ENCODE measurements at places on chromosomes 16 and 17.

DNA sequence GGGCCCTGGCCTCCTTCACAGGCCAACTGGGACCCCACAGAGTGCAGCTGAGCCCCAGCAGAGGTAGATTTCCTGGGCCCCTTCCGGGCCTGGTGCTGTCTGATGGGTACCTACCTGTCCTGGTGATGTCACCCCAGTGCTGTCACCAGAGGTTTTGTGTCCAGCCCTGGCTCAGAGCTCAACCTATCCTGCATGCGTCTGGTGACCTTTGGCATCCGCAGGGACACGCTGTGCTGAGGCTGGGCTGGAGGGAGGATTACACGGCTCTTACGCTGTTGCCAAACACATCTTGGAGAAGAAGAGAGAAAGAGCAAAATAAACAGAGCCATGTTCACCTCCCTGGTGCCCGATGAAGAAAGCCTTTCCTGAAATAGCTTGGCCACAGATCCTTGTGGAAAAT is 70.6 kb upstream of the MED9 start:
- no peak for DNase-seq

GRCh38 chr17:78515480-78515879 is 61.7 kb downstream of the DNAH17 start:
- DNase-seq, result no peak

DNA sequence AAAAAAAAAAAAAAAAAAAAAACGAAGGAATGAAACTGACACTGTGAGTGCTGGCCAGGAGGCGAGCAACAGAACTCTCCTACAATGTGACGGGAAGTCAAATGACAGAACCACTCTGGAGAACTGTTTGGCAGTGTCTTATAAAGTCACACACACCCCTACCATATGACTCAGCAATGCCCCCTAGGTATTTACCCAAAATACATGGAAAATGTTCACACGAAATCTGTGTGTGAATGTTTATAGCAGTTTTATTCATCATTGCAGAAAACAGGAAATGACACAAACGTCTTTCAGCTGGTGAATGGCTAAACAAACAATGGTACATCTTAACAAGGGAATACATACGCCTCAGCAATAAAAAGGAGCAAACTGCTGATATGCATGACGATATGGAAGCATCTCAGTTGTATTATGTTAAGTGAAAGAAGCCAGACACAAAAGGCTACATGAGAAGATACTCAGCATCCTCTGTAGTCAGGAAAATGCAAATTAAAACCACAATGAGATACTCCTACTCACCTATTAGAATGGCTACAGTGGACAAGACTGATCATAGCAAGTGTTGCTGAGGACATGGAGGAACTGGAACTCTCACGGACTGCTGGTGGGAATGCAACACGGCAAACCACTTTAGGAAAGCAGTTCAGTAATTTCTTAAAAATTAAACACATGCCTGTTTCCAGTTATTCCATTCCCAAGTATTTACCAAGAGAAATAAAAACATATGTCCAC is 74.7 kb downstream of the TBC1D16 start:
- no peak for DNase-seq

DNA sequence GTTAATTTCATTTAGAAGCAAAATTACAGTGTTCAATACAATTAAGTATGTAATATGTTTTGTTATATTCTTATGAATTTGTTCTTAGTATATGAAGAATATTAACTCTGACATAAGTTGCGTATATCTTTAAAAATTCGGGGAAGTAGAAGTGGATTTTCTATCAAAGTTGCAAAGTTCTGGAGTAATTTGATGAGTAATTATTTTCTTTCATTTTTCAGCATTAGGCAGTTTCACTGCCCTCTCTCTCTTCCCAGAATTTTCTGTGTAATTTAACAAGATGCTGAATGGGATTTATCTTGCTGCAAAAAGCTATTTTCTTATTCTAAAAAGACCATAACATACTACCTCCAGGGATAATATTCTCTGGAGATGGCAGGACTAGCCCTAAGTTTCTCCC is 8.9 kb upstream of the CCL18 start:
- DNase-seq, result no peak

DNA sequence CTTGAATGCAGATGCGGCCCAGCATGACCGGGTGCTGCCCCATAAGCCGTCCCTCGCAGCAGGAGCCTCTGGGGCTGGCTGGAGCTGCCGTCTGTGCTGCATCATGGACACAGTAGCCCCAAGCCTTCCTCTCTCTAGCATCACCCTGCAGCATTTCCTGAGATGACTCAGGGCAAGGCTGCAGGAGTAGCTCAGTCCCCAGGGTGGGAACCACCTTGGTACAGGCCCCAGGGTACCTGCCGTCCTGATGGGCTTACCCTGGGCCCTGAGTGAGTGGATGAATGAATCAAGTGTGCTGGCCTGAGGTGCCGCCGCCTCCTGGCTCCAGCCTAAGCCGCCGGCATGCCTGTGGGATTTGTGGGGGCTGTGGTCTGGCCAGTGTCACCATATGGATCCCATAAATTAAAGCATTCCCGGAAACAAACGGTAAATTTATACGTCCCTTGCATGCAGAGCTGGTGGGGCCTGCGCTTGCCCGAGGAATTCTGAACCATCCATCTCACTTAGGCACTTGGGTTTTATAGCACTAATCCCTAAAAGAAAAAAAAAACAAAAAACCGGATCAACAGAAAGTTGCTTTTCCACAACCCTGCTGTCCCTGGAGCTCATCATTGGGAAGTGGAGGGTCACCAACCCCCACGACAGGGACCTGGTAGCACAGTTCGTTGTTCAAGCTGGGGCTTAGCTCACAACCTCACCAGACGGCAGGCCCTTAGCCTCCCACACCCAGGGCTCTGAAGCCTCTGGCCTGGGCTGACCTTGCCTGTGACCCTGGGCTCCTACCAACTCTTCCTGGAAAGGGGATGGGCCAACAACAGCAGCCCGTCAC is 242.6 kb upstream of the CIBAR2 start:
- peak; percentile 26 for DNase-seq

DNA sequence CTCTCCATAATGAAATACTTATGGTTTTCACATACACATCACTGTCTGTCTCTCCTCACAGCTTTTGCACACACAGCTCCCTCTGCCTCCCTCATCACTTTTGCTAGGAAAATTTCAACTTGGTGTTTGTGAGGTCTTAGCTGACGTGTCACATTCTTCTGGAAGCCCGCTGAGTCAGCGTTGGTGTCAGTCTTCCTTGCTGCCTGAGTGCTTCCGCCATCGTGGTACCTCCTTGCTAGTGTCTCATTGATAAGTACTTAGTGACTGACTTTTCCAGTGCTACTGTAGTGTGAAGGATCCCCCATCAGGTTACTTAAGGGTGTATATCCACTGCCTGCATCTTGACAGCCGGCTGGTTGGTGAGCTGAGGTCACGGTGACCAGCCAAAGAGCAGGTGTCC is 33.5 kb downstream of the CA10 start:
- no peak for DNase-seq

DNA sequence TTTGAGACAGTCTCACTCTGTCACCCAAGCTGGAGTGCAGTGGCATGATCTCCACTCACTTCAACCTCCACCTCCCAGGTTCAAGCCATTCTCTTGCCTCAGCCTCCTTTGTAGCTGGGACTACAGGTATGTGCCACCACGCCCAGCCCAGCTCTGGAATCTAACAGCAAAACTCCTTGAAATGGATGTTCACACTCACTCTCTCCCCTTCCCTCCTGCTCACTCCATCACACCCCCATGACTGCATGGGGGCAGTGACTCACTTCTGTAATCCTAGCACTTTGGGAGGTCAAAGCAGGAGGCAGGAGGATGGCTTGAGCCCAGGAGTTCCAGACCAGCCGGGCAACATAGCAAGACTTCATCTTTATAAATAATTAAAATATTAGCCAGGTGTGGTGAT is 11.1 kb upstream of the TFAP4 start:
- DNase-seq, result no peak

GRCh38 chr17:65560628-65561451 is 608 bp downstream of the AXIN2 start:
- peak; percentile 97 for DNase-seq

GRCh38 chr16:72840631-72841381 is 207.1 kb downstream of the ZFHX3 start:
- no peak for DNase-seq

GRCh38 chr17:80664217-80664790 is 119.7 kb downstream of the RPTOR start:
- DNase-seq, result no peak

DNA sequence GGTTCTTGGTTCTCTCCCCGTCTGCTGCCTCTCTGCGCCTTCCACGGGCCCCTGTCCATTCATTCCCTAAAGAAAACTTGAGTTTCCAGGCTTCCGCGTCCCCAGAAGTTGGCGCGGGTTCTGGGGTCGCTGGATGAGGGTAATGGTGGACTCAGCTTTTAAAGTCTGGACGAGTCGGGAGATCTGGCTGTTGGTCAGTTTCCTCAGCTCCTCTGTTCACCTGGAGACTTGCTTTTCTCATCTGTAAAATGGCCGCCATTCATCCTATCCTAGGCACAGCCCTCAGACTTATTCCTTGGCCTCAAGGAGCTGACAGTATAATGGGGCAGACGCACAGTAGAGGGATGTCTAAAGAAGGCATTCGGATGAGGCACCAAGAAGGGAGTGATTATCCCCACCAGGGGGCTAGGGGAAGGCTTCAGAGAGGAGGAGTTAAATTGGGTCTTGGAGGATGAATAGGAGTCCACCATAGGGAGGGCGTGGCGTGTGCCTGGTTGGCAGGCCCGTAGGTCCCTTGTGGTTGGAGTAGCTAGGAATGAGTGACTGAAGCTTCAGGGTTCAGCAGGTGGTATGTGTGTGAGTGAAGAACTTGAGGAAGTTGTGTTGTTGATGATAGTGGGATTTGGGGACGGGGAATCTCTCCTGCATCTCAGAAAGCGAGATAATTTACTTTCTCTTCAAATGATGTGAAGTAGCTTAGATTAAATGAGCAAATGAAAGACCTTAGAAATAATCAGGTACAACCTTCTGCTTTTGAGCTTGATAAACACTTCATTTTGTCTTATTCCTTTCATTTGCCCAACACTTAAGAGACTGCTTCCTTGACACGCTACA is 652 bp downstream of the VPS35L start:
- peak; percentile 14 for DNase-seq

DNA sequence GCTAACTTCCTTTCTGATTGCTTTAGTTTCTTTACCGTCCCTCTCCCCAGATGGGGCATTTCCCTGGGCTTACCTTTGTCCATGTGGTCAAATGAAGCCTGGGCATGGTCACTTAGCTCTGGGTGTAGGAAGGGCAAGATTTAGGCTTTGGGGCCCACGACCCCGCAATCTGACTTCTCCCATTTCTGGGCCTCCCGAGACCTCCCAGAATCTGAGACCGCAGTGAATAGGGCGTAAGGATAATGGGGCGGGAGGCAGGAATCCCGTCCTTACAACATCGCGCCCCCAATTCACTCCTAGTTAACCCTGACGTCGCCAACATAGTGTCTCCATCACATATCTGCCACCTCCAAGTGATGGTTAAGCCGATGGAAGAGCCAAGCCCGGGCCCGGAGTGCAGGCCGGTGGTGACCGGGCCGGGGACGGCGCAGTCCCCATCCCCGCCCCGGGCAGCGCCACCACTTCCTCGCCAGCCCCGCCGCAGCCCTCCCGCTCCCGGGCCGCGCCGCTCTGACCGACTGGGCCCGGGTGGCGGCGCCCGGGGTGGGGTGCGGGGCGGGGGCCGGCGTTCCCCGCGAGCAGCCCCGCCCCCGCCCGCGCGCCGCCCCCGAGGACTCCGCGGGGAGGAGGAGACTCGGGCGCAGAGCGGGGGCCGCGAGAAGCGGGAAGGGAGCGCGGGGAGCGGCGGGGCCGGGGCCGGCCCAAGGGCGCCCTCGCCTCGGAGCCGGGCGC is at the start of gene RHBDL3:
TSS of gene RHBDL3 (plus strand) at position 641 of the 732 bp plus-strand sequence. CDS start 358 bp downstream, outside the sequence.
- no peak for DNase-seq

GRCh38 chr17:9002227-9002605 is 19.1 kb upstream of the NTN1 start:
- no peak for DNase-seq

- no peak for DNase-seq
Observed at GRCh38 chr17:42329025-42329976, 41.0 kb downstream of the STAT5A start.

GRCh38 chr17:58611331-58611730 is 80.5 kb downstream of the TEX14 start:
- no peak for DNase-seq

DNA sequence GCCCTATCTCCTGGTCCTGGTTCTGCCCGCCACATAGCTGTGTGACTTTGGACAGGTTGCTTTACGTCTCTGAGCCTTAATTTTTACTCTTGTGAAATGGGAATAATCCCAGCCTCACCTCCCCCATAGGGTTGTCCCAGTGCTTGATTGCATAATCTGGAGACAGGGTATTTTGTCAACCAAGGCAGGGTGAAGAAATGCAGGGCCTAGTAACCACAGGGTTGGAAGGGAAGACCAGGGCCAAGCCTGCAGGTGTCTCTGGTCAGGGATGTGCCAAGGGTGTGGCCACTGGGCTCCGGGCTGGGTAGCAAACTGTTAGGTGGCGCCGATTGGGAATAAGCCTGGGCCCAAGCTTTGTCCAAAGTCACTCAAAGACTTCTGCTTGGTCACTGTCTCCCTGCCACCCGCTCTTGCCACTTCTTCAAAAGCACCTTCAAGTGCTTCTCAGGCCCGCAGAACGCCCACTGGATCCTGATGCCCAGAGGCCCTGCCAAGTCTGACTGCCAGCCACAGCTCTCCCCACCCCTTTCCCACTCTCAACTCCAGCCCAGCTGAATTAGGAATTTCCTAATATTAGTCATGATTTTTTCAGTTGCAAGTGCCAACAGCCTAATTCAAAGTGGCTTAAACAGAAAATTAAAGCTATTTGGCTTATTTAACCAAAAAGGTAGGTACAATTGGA is 20.6 kb upstream of the COL1A1 start:
- DNase-seq, result no peak

DNA sequence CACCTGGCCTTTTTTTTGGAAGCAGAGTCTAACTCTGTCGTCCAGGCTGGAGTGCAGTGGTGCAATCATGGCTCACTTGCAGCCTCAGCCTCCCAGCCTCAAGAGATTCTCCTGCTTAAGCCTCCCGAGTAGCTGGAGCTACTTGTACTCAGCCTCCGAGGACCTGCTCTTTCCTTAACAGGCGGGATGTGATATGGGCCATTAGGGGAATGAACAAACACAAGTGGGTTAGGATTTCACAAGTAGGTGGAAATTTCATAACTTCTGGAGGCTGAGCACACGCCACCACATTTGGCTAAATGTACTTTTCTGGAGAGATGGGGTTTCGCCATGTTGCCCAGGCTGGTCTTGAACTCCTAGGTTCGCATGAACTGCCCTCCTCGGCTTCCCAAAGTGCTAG is 4.1 kb downstream of the PAM16 start:
- DNase-seq, result no peak

DNA sequence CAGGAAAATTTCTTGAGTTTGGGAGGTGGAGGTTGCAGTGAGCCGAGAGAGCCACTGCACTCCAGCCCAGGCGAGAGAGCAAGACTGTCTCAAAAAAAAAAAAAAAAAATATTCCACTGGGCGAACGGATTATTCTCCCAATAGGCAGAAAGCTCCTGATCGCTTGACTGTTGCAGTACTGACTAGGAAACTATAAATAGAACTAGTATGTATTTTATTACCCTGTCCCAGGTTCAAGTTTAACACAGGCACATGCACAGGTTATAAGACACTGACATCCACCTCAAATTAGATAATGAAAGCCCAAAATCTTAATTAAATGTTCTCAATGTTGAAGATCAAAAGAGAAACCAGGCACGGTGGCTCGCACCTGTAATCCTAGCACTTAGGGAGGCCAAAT is 11.5 kb downstream of the PARN start:
- DNase-seq, result no peak

All from cardiac muscle cell (in vitro differentiated cells and primary cell).